Stimulated activated CD4-positive, alpha-beta T cell treated with anti-CD3 and anti-CD28 coated beads, Interleukin-4, amount 100 ng/mL, for 48 hours (primary cell): ENCODE measurements at places on chromosomes 6 and 20.
A peak's percentile ranks its signal among the peaks of the same experiment; 100 is the strongest.

DNA sequence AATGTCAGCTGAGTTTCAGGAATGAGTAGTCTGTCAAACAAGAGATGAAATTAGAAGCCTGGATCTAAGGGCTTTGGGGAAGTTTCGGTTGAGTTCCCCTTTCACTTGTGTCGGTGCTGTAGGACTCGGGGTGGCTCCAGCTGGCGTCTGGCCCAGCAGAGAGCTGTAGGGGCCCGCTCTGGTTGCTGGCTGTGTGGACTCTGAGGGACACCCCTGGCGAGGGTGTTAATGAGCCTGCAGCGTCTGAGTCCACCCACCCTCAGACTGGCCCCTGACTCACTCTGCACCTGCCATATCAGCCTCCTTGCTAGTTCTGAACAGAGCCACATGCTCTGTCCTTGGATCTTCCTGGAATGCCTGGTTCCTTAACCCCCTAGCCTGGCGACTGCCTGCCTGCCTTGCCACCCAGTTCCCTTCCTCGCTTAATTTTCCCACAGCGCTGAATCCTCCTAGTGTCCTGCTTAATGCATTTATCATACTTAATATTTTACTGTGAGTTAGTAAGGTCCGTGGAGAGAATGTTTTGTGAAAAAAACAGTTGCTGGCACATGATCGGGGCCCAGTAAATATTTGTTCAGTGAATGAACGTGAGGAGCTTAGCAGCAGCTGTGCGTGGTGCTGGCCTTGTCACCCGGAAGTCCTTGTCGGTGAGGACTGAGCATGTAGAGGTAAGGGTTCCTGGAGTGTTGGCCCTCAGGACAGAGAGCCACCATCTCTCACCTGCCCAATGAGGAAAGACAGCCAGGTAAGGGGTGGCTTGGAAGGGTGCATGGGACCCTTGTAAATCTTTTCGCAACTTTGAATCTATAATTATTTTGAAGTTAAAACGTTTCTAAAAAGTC, 1.6 kb downstream of the DNAJC5 start:
- DNase-seq, result peak; percentile 13

DNA sequence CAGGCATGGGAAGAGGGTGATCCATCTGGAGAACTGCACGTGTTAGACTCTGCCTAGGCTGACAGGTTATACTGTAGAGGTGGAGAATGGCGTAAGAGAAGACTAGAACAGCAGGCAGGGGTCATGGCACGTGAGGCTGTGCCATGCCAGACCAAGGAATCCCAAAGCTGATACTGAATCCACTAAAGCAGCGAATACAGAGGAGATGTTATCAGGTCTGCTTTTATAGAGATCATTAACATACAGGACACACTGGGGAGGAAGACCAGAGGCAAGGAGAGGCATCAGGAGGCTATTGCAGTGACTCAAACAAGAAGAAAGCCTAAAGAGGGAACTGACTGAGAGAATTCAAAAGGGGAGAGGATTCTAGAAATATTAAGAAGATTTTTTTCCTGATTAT, 12.9 kb downstream of the PHACTR1 start:
- no peak for DNase-seq

DNA sequence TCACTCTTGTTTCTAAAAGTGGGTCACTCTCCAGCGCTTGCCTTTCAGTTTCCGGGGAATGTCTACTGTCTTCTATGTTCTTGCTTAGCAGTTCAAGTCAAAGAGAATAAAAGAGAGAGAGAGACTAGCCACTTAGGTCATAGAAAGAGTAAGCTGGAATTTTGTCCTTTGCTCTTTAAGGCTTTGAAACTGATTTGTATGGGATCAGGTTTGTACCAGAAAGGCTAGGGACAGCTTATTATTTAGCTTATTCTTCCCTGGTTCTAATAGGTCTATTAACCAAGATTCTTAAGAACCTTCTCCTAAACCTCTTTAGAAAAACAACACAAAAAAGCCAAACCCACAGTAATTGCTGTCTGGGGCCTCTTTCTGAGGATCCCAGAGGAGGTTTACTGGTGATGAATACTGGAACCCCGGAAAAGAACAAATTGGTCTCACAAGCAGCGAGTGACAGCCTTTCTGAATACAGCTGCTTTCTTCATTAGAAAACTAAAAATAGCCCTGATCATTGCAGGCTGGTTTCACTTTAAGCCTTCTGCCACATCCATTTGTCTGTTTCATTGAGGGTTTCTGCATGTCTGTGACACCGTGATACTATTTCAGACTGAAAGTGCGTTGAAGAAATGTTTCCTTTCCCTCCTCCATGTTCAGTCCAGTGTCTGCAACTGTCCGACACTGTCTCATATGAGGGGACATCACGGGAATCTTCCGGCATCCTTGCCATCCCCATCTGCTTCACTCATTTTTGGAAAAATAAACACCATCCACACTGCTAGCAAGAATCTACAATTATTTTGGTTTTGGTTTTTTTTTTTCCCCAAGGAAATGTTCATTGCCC, 75.1 kb upstream of the ATXN1 start:
- DNase-seq, result no peak

DNA sequence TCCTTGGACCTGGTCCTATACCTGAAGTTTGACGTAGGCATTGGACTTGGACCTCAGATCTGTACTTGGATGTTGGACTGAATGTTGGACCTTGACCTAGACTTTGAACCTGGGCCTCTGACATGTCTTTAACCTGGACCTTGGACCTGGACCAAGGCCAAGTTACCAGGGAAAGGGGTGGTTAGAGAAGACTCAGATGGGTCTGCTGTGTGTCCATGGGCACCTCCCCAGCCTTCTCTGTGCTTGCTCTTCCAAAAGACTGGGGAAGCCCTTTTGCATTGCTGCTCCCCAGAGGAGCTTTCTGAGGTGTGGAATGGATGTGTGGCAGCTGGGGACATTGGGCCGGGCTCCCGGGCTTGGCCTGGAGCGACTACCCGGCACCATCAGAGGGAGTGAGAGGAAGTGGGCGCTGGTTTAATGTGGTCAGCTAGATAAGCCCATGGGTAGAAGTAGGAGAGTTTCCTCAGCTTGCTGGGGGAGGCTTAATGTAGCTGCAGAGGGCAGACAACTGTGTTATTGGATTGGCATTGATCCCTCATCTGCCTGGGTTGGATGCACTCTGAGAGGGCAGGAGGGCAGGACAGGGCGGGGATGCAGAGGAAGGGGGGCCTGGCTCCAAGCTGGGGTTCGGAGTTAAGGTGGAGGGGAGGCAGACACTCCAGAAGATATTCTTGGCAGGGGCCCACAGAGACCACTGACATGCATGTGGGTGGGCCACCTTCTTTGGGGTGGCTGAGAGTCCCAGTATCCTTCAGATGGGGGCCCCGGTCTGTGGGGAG, 4.2 kb downstream of the SCRT2 start:
- no peak for DNase-seq

DNA sequence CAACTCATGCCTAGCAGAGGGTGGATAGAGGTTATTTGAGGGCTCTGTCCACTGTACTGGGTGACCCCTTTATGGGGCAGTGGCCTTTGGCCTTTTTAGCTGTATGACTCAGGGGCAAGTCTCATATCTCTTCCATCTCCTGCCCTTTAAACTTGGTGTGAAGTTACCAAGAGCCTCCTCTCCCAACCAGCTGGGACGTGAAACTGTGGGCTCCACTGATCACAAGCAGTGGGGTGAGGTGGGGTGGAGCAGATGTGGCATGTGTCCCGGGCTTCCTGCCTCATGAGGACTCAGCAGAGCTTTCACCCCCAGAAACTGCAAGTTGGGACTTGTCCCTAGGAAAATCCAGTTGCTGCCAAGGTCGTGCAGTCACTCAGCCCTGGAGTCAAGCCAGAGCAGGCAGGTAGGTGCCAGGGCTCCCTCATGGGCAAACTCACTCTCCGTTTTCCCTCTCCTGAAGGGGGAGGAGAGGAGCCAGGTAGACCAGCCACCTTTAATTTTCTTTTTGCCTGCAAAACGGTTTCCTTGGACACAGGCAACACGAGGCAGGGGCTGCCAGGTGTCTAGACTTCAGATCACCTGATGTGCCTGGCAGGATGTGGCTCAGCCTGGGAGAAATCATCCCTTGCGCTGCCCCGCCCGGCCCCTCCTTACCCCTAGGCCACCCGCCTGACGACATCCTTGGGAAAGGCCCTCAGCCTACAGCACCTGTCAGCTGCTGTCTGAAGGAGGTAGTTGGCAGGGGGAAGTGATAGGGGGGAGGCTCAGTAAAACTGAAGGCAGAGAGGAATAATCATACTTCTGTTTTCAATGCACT, 4.0 kb downstream of the CDKN1A start:
- peak; percentile 35 for DNase-seq

GRCh38 chr20:4813076-4813862, 91.6 kb downstream of the PRND start:
- DNase-seq, result no peak

DNA sequence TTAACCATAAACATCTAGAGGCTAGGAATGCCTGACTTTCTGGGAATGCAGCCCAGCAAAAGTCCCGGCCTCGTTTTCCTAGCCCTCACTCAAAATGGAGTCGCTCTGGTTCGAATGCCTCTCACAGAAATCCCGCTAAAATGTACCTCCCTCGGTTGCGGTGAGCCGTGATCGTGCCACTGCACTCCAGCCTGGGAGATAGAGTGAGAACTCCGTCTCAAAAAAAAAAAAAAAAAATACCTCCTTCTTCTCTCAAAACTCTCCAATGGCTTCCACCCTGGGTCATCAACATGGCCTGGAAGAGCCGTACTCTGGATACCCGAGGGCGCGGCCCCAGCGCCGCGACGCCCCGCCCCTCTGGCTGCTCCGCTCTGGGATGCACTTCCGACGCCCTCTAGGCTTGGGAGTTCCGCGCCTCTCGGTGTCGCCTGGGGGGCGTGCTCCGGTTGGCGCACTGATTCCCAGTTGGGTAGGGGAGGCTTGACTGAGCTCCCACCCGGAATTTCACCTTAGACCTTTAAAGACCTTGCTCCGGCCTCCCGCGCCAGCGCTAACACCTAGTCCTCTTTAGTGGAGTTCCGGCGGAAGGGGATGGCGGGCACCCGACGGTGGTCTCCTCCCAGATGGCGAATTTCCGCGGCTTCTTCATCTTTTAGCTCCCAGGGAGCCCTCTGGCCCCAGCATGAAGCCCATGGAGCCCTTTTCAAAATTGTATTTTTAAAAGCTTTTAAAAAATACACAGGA, 12.3 kb downstream of the HMGN4 start:
- DNase-seq, result no peak

DNA sequence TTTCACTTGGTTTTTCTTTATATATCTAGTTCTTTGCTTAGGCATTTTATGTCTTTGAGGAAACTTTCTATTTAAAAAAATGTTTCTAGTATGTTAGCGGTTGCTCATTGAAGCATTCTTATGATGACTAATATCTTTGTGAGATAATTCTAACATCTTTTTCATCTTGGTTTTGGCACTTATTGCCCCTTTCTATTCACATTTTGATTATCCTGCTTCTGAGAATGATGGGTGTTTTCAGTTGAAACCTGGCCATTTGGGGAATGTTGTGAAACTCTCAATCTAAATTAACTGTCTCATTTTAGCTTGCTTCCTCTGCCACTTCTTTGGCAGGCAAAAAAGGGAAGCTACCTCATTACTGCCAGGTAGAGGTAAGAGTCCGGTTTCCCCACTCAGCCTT, 683.1 kb downstream of the DOK5 start:
- DNase-seq, result no peak

- DNase-seq, result no peak
These were observed 42.4 kb downstream of the RIPOR2 start for GRCh38 chr6:24893342-24893850.

DNA sequence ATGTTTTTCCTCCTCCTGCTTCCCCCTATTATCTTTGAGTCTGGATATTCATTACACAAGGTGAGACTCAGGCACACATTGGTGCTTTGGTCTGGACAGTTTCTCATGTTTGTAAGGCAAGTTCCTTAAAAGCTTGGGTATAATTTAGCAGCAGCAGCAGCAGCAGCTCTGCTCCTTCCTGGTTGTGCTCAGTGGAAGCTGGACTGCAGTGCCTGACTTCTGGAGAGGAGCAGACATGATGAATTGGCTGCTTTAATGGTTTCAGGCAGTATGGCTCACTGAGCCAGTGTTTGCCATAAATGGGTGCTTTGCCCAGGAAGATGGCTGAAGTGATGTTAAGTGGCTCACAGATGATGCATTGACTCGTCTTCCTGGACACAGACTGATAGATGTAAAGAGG, 32.4 kb downstream of the SLC9A8 start:
- DNase-seq, result no peak

- DNase-seq, result no peak
These were observed 118.2 kb upstream of the PRSS16 start for GRCh38 chr6:27129095-27129815.

- peak; percentile 50 for DNase-seq
These were observed 41.8 kb downstream of the FARS2 start for GRCh38 chr6:5302995-5303622.

- no peak for DNase-seq
These were observed 63.9 kb downstream of the FAM83B start for GRCh38 chr6:54910431-54910884.

DNA sequence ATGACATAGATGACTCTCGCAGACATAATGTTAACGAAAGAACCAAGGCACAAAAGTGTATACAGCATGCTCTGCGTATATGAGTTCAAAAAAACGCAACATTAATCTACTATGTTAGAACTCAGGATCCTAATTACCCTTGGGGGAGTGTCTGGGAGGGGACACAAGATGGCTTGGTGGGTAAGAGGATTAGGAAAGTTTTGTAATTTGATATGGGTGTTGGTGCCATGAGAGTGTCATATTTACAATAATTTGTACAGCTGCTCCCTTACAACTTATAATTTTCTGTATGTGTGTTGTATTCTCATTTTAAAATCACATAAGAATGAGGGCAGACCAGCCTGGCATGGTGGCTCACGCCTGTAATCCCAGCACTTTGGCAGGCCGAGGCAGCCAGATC, 38.6 kb downstream of the TFEB start:
- DNase-seq, result no peak

DNA sequence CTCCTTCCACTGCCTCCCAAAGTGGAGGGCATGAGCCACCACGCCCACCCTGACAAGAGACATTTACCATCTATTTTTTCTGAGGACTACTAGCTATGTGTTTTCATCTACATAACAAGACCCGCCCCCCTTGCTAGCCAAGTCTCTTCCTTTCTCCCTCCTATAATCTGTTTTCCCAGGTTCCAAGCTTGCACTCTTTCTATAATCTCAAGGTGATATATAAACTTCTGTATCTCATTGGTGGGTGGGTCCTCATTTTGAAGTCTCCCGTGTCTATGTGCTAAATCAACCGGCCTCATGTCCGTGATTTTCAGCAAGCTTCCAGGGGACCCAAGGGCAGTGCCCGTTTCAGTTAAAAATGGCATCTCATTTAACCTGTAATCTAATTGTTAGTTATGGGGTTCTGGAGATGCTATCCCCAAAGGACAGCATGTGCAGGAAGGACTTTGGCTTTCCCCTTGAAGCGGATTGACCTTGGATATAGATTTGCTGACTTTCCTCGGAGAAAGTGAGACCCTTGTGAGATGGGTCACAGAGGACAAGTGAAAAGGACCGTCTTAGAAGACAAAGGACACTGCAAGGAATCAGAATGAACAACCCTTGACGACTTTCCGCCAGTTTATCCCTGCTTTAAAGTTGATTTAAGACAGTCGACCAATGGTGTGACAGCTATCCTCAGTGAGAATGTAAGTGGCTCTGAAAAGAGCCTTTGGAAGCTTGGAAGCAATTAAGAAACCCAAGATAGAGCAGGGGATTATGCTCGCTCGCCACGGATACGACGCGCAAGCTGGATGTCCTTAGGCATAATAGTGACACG, 22.4 kb downstream of the OR2B2 start:
- no peak for DNase-seq

GRCh38 chr20:805713-806112, 27.8 kb upstream of the FAM110A start:
- no peak for DNase-seq

GRCh38 chr6:82086944-82087343, 160.6 kb downstream of the IBTK start:
- DNase-seq, result no peak
